ENCODE measurements at places on chromosomes 13 and 19.

- no peak for DNase-seq
Observed at GRCh38 chr13:110683203-110683883, 22.6 kb downstream of the CARS2 start.

DNA sequence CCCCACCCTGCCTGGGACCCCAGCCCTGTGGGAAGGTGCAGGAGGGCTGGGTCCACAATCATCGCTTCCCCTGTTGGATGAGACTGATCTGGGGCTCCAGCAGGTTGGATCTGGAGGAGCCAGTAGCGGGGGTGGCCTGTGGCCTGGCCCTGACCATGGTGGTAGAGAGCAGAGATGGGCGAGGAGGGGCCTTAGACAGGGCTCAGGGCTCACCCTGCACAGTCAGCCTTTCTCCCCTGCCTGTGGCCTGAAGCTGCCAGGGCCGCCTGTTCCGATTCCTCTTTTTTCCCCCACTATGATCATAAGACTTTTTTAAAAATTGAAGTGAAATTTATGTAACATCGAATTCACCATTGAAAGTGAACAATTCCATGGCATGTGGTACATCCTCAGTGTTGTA lies 18.2 kb downstream of the SIN3B start:
- no peak for DNase-seq

DNA sequence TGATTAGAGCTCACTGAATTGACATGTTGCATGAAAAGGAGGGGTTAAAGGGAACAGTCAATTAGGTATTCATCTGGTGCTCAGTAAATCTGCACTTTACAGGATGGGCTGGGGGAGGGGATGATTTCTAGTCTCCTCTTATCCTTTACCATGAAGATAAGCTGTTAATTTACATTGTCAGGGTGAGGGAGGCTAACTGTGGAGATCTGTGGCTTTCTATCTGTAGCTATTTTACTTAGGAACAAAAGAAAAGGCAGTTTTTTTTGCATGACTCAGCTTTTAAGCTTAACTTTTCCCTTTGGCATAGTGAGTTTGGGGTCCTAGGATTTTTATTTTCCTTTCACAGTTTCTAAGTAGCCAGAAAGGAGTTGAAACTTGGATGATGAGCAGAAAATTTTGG lies 253.3 kb downstream of the LMO7 start:
- DNase-seq, result no peak

GRCh38 chr13:100176801-100177400 lies 88.0 kb downstream of the PCCA start:
- DNase-seq, result no peak
